MM.1S (cell line): ENCODE measurements at places on chromosomes 12 and 14.

- DNase-seq = no peak
Observed at GRCh38 chr14:79265366-79265946, 945.8 kb downstream of the DIO2 start.

- no peak for DNase-seq
Observed at GRCh38 chr14:23697680-23698079, 61.5 kb downstream of the DHRS2 start.

DNA sequence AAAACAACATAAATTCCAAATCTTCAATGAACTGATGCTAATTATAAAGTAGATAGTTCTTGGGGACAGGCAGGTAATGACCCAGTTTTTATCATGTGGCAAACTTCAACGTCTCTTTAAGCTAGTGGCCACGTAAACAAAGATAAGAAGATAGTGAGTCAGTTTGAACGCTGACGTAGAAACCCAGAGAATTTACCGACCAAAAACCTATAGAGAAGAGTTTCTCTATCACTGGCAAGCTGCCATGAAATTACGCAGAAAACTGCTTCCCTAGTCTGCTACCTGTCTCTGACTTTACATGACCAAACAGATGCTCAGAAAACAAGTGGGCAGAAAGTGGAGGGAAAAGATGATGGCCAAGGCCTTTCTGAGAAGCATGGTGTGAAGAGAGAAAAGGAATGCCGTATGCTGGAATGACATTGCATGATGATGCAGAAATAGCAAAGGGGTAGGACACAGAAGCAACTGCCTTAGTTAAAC is 136.3 kb downstream of the ITPR2 start:
- DNase-seq = no peak

DNA sequence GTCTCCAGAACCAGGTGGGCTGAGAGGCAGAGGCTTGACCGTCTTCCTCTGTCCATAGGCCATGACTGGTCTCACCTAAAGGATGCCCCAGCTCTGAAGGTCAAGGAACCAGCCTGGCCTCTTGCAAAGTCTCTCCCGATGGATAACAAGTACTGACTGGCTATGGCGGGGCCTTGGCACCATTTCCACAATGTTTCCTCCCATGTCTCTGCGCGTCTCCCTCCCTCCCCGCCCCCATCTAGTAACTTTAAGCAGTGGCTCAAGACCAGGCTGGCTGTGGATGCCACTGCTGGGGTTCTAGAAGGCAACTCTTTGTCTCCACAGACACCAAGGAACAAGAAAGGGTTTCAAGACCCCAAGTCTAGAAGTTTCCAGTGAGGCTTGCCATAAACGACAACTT is 275.5 kb downstream of the DPF3 start:
- no peak for DNase-seq

- DNase-seq = no peak
Observed at GRCh38 chr12:113996026-113996425, 29.9 kb upstream of the RBM19 start.

DNA sequence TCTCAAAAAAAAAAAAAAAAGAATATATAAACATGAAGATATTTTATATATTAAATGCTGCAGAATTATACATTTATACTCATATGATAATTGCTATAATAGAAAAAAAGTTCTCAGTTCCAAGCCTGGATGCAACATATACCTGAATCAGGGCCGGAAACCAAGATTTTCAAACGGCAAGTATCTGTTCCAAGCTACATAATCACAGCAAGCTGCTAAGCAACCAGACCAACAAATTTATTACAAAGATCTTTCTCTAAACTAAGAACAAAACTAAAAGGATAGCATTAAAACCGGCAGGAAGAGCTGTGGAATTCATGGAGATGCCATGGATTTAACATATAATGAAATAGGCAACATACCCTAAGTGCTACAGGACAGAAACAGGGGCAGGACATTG is 7.1 kb downstream of the RACGAP1 start:
- no peak for DNase-seq

GRCh38 chr14:33163600-33163999 is 224.9 kb downstream of the NPAS3 start:
- no peak for DNase-seq

DNA sequence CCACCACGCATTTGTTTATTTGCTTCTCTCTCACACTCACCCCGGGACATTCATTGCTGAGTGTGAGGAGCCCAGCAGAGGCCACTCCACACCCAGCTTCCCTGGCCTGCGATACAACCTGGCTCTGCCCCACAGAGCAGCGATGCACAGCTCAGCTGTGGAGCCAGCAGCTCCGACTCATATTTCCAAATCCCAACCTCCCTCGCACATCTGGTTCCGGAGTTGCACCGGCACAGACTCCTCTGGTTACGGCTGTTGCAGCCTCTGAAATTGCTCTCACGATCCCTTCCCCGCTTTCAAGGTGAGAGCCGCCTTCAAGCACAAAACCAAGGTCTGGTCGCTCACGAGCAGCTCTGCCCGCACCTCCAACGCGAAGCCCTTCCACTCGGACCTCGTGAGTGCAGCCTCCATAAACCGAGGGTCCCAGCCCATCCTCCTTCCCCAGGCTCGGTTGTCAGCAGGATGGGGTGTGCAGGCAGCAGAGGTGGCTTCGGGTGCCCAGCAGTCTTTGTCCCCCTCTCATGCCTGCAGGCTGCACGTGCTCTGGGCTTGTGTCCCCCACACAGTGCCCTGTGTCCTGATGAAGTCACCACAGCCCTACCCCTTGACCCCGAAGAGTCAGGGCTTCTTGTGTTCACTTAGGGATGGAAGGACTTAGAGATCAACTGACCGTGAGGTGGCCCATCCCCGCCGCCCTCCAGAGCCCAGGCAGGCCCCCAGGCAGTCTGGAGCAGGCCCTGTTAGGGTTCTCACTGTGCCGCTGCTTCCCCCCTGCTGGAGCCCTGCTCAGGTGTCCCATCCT is 184.3 kb downstream of the ADGRD1 start:
- DNase-seq = no peak

- peak; percentile 86 for DNase-seq
Observed at GRCh38 chr12:63843721-63844390, 644 bp upstream of the SRGAP1 start.
